ENCODE measurements at places on chromosomes 12 and 14.

- no peak for DNase-seq
These were observed 67.1 kb upstream of the VPS33A start for GRCh38 chr12:122333142-122334087.

DNA sequence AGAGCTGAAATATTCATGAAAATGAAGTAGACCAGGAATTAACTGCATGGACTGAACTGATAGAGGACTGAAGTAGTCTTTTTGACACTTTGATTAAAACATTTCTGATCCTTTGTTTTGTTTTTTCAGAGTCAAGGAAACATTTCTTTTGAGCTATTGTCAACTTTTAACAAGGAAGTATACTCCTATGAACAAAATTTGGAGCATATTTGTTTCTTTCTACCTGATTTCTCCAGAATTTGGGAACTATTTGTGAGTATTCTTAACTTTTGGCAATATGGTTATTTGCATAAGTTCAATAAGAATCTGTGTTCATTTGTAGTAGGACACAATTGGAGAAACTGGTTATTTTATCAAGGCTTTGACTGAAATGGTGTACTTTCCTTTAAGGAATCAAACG lies 71.3 kb upstream of the HECTD1 start:
- no peak for DNase-seq

DNA sequence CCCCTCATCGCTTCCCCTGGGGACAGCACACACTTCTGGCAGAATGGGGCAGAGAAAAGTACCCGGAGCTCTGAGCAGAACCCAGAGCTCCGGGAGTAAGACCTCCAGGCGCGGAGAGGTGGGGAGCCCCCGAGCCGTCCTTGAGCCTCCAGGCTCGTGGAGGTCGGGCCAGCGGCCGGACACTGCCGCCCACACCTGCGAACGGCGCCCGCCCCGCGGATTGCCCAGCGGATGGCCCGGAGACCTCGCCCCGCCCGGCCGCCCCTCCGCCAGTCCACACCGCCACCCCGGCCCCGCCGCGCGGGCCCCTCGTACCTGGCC lies 344 bp downstream of the SPTLC2 start:
- DNase-seq = no peak

DNA sequence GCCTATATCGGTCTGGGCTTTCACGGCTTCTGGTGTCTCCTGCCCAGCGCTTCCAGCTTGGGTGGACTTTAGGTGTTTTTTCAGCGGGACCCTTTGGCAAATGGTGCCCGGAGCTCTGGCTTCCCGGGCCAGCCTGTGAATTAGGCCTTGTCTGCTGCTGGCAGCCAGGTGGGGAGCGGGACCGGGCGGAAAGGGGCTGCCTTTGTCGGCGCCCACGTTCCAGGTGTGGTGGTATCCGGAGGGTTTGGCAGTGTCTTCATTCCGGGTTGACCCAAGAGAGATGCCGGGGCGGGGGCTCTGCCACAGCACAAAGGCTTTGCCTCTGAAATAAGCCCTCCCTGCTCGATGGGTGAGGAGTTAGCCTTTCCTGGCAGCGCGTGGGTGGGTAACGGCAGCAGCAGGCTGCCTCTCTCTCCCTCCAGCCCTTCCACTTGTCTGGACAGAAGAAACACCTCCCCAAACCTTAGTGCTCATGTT lies 9.5 kb downstream of the RFLNA start:
- no peak for DNase-seq

DNA sequence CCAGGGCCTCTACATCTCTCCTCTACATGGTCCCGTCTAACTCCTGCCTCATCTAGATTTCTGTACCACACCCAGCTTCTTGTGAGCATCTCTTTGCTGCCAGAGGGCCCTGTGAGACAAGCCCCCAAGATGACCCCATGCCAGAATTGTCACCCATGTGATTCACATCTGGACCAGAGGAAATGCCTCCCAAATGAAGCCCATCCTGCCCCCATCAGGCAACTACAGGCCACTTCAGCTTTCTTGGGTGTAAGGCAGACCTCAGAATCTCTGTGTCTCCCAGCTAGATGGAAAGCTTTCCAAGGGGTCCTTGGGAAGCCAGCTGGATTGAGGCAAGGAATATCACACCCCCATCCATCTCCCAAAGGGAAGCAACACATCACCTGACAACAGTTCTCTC lies 9.3 kb upstream of the OAS3 start:
- DNase-seq = no peak
